Mesenchymal stem cell (in vitro differentiated cells and primary cell): ENCODE measurements at places on chromosomes 5 and 9.

DNA sequence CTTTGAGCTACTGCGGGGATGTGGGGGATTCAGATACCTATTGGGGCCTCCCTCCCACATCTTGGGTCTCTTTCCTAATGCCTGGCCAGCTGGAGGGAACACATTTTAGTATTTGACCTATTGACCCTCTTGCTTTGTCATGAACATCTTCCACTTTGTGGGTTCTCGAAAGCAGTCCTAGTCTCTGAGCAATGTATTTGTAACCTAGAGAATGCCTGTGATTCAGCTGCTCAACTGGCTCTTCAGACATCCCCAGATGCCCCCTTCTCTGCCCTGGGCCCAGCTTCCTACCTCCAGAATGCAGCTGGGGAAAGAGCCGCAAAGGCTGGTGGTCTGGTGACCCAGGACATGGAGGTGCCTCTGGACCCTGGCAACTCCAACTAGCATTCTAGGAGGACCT lies 32.2 kb downstream of the APTX start:
- peak; percentile 47 for DNase-seq

GRCh38 chr9:132984202-132985070 lies 5.9 kb downstream of the GFI1B start:
- DNase-seq: no peak

DNA sequence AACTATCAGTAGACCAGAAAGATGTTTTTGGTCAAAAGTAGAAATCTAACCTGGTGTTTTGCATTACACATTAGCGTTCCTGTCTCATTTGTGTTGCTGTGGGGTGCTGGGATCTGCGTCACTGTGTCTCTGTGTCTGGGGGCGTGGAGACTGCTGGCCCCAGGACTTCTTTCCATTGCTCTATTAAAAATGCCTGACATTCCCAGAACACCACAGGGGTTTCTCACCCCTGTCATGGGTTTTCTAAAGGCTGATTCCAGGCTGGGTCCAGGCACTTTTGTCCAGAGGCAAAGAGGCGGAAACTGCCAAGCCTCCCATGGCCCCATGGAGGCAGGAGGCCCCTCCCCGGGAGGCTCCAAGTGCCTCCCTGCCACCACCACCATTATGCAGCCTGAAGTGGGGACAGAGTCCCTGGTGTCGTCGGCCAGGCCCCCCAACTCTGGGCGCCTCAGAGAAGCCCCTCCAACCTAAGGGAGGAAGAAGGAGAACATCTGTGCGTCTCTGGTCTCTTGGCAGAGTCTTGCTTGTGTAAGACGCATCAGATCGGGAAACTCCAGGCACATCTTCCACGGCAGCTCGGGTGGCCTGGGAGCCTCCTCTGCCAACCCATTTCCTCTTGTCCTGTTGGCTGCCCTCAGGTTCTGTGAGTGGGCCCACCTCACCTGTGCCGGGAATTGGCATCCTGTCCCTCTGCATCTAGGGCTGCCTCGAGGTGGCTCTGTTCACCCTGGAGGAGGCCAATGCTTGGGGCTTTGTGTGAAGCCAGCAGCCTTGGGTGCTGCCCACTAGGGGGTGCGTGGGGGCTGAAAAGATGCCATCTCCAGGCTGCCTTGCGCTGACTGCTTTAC lies 13.8 kb upstream of the PLEKHG4B start:
- no peak for DNase-seq

DNA sequence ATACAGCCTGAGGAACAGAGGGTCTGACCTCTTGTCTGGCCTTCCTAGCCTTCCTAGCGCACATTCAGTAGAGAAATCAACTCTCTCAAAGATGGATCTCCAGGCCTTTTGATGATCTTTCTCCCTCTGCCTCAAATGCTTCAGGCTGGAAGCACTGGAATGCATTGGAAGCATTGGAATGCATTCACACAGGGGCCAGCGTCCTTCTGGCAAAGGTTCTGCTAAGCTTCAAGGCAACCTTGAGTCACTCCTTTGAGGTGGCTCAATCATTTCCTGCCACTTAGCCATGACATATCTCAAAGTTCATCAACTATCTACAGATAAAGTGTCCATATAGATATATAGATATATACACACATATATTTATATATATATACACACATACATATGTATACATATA lies 42.9 kb downstream of the OR2K2 start:
- peak; percentile 59 for DNase-seq

GRCh38 chr5:33491941-33492340 lies 51.2 kb downstream of the TARS1 start:
- DNase-seq: no peak

GRCh38 chr9:106820866-106821265 lies 42.1 kb upstream of the ZNF462 start:
- DNase-seq: no peak

DNA sequence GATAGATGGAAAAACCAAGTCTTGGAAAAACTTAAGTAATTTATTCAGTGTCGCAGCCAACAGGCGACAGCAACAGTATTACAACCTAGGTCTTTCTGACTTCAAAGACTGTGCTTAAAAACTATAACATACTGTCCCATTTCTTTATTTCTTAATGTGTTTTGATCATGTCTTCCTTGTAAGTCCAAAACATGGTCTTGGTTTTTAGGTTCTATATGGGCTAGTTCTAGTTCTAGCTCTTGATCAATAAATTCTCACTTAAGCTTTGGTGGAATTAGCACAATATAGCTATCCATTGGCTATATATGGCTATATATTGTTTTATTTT lies 69.9 kb downstream of the IQGAP2 start:
- DNase-seq: no peak

GRCh38 chr5:95916687-95917085 lies 45.0 kb downstream of the ELL2 start:
- peak; percentile 55 for DNase-seq

DNA sequence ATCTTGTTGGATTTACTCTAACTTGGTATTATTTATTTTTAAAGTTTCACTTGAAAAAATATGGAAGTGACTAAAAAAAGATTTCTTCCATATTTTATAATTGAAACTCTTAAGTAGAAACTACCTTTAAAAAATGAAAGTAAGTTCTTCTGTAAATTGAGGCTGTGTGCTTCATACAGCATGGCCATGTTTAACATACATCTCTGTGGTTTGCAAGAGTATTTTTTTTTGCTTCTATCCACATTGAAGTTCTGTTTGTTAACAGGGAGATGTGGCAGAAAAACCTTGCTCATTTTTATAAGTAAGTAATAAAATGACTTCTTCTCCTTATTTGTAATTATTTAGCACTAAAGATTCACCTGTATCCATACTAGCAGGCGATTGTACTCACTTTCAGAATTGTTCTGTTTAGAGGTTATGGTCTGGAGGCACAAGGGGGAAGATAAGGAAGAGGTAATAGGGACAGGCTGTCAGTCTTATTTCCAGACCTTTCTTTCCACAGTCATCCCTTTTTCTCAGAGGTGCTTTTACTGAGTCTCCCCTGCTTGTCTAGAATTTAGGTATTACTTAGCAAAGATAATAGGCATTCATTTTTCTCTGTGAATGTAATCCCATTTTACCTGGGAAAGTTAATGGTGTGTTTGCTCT lies 16.0 kb downstream of the FYB1 start:
- no peak for DNase-seq

DNA sequence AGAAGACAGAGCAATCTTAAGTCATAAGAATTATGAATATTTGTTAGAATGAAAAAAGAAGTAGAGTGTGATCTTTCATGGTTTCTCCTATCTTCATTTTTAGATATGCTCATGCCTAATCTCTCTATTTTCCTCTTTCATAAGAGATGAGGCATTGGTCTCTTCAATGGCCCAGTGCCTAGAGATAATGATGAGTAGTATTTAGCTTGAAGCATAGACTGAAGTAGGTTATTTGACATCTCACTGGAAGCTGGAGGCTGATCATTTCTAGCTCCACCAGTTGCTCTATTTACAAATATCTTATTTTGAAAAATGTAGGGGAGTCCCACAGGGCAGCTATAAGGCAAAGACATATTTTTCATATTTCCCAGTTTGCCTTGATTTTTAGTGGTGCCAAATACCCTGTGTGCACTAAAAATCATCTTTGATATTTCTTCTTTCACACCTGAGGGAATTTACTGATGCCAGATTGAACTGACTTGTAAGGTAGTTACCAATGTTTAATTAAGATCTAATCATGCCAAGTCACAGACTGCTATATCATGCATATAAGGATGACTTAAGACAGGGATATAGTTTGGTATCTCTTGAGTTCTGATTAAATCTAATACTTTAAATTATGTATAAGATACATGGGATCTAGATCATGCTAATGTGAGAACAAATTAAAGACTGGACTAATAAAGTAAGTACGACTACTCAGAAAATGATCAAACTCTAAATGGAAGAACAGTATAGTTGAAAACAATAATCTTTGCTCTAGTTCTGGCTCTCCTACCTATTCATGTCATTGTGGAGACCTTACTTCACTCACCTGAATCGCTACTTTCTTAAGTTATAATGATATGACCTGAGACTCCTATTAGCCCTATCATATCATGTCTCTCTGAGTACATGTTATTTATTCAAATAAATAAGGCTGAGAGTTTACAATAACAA lies 108.2 kb upstream of the IFNE start:
- no peak for DNase-seq

DNA sequence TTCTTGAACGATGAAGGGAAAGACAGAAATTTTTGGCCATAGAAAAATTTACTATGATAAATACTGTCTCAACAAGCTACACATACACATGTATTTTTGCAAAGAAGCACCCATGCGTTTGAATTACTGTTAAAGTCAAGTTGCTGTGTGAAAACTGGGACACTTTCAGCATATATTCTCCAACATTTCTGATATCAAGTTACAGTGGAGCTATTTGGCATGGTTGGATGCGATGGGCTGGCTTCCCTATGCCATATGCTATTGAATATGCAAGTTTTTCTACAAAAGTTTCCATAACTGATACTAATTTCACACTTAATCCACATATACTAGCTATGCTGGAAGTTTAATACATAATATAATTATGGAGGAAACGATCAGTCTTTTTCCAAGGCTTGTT lies 381.4 kb downstream of the CTNND2 start:
- DNase-seq: no peak

GRCh38 chr5:170206216-170206615 lies 26.6 kb upstream of the C5orf58 start:
- DNase-seq: no peak

DNA sequence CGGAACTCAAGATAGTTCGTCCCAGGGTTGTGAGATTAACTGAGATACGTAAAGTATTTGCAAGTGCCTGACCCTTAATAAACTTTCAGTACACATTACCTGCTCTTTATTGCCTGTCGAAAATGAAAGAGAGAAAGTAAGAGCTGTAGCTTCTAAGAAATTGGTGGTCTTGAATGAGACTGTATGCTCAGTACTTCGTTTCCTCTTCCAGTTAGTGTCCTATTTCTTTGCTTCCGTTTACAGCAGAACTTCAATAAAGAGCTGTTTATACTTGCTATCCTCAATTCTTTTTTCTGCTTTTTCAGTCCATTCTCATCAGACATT lies 534 bp downstream of the SRFBP1 start:
- no peak for DNase-seq

DNA sequence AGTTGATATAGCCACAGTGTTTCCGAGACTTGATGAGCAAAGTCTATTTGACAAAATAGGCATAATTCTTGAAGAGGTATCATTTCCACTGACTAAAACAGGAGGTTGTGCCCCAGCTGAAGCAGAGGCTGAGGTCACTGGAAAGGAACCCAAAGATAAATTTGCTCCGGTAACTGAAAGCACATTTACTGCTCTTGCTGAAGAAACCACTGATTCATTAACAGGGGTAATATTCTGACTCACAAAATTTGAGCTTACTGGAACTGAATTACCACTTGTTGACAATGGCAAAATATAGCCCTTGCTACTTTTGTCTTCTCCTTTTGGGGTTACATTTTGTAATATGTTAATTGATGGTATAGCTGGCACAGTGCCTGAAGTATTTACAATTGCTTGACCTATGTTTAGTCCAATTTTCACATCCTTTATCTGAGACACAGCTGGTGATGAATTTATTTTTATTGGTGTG lies 30.2 kb downstream of the MLANA start:
- no peak for DNase-seq

GRCh38 chr9:70049672-70050271 lies 6.1 kb downstream of the MAMDC2 start:
- peak; percentile 25 for DNase-seq
